ENCODE measurements at places on chromosomes 7 and 10.
A peak's percentile ranks its signal among the peaks of the same experiment; 100 is the strongest.

- DNase-seq = no peak
Observed at GRCh38 chr7:24050991-24051560, 232.9 kb upstream of the NPY start.

DNA sequence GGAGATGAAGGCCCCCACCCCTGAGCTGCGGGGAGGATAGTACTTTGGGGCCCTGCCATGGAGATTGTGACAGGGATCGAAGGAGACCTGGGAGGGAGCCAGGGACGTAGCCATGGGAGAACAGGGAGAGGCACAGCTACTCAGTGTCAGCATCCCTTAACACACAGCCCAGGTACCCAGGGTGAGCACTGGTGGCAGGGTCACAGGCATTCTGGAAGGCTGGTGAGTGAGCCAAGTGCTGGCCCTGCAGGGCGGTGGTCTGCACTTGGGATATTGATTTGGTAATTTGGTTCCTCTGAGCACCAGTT lies 39.8 kb downstream of the VWA2 start:
- no peak for DNase-seq

DNA sequence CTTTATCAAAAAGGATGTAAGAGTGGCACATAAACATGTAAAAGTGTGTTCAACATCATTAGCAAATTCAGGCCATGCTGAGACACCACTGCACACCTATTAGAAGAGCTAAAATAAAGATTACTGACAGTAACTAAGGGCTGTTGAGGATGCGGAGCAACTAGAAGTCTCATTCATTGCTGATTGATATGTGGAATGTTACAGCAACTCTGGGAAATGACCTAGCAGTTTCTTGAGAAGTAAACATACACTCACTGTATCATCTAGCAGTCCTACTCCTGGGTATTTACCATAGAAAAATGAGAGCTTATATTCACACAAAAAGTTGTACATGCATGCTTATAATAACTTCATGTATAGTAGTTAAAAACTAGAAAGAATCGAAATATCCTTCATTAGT lies 77.3 kb downstream of the CCSER2 start:
- no peak for DNase-seq

- DNase-seq = no peak
Observed at GRCh38 chr10:123259081-123259480, 104.9 kb downstream of the BUB3 start.

- DNase-seq = no peak
Observed at GRCh38 chr7:147903536-147904218, 686.9 kb upstream of the C7orf33 start.

DNA sequence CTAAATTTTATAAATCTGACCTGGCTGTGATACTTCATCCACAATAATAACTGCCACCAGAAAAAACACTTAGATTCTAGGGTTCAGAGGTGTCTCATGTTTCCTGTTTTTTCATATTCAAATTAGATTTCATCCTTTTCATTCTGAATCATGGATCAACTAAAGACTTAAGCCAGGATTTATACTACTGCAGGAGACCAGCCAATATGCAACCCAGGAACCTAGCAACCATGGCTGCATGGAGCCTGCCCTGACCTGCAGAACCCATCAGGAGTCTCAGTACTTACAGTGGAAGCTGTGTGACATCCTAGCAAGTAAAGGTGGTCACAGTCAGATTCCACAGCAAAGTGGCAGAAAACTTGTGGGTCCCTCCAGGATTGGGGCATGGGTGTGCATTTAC lies 40.5 kb upstream of the RNF148 start:
- no peak for DNase-seq

- DNase-seq = peak; percentile 72
Observed at GRCh38 chr10:102352066-102352715, 43.3 kb upstream of the NFKB2 start.
